ENCODE measurements at places on chromosomes 7 and 10. TPM values are rescaled to one million over a fixed set of nuclear protein-coding genes. Genes with fewer than 3 reads are reported as not detected.

PRRT4 gene
- polyA plus RNA-seq: 32.9 TPM

DNA sequence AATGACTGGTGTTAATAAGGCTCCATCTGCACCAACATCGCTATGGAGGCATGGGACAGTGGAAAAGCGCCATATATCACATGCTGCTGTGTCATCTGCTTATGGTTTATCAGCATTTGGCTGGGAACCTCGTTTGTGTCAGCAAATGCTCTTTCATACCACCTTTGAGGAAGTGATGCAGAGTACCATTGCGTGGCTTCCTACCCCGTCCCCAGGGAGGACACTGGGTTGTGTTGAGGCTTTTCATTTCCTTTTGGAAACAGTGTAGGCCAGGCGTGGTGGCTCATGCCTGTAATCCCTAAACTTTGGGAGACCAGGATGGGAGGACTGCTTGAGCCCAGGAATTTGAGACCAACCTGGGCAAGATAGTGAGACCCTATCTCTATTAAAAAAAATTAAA, 6.8 kb downstream of the TACR2 start:
- no peak for DNase-seq

DNA sequence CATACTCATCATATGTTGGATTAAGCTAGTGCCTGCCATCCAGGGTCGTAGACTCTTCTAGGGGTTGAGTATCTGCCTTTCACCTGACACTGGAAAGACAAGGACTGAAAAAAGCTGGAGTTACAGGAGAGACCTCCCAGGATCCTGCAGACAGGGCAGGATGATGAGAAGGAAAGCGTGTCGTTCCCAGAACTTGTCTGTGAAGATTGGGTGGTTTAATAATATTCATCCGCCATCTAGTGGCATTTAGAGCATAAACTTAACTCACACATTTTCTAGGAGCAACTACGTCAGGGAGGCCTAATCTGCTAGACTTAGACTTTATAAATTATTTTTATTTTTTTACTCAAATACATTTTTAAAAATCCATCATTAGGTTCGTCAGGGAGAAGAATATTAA, 59.6 kb downstream of the ADRB1 start:
- peak; percentile 49 for DNase-seq

TEX47 gene
- polyA plus RNA-seq: not detected

RPA3 gene
- 17.7 TPM for polyA plus RNA-seq

DNA sequence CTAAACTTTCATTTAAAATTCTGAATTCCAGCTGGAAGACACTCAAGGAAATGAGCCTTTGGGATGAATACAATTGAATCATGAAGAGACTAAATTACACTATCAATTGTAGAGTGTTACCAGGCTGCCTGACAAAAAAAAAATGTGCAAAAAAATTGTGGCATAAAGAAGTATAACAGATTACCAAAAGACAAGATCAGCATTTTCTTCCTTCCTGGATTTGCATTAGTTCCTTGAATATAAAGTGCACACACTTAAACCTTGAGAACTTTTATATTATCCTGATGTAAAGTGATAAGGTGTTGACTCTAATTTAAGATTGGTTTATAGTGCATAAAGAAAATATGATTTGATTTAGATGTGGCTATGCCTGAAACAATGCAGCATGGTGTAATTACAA, 412.7 kb upstream of the KLF6 start:
- no peak for DNase-seq

GRCh38 chr10:16527452-16527851, 5.8 kb upstream of the C1QL3 start:
- DNase-seq: no peak
